Endothelial cell (in vitro differentiated cells): ENCODE measurements at places on chromosomes 4 and X.

- no peak for DNase-seq
Observed at GRCh38 chrX:14361435-14361834, 167.9 kb upstream of the GLRA2 start.

DNA sequence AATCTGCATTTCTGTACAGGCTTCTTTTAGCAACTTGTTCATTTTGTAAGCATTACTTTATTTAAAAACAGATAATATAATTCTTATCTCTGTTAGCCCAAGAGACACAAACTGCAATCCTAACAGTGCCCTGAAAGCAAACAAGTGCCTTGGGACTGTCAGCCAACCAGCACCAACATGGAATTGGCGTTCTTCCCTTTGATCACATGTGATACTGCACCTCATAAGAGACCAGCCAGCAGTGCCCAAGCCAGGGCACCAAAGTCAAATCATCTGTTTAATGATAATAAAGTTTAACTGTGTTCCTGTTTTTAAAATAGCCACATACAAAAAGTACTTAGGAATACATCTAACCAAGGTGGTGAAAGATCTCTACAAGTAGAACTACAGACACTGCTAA lies 223.2 kb downstream of the PRDM5 start:
- no peak for DNase-seq

DNA sequence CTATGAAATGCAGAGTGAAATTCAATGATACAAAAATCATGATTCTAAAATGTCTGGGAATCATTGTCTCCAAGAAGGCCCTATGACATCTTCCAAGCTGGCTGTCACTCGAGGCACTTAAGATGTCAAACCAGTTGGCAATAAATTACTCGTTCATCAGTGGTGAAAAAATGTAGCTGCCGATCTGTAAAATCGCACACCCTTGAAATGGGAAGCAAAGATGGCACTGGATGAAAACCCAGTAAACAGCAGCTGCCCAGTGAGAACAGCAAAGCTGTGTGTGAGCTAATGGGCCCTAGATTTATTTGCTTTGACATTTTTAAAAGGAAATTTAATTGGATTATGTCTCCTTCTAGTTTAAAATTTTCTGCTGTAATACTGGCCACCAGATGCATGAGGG lies 181.9 kb upstream of the NDP start:
- no peak for DNase-seq

GRCh38 chr4:92305878-92306520 lies 2.2 kb downstream of the GRID2 start:
- peak; percentile 34 for DNase-seq

GRCh38 chr4:86818211-86818610 lies 31.0 kb downstream of the SLC10A6 start:
- no peak for DNase-seq

DNA sequence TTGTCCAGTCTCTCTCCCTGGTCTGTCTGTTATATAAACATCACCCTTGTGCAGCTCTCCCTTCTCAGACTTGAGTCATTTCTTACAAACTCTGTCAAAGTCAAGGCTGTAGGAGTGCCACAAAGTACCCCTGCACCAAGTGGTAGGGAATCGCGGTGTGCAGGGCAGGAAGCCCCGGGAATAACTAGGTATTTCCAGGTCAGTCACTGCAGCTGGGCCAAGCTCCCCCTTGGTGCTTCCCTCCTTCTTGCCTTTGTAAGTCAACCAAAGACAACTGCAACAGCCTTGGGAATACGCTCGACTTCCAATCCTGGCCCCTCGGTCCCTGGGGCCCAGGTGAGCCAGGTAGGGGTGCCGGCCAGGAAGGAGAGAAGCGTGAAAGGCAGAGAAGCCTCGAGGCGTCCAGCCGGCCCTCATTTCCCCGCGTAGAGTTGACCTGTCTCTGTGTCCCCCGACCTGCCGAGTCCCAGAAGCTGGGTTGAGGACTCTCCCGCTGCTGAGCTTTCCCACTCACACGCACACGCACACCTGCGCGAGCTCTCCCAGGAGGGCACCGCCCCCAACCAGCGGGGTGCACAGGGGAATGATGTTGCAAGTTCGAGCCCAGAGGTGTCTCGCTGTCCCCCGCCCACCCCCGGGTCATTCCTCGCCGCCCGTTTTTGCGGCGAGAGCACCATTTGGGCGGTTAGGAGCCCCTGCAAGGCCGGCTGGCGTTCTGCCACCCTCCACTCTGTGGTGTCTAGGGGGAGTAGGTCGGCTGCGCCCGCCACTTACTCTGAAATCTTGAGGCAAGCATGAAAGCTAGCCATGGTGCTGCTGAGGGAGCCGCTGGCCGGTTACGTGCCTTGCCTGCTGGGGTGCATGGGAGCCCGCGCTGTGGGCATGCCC lies 22.8 kb upstream of the KIAA1210 start:
- DNase-seq: no peak

GRCh38 chr4:166839615-166840251 lies 394.6 kb downstream of the SPOCK3 start:
- DNase-seq: no peak

DNA sequence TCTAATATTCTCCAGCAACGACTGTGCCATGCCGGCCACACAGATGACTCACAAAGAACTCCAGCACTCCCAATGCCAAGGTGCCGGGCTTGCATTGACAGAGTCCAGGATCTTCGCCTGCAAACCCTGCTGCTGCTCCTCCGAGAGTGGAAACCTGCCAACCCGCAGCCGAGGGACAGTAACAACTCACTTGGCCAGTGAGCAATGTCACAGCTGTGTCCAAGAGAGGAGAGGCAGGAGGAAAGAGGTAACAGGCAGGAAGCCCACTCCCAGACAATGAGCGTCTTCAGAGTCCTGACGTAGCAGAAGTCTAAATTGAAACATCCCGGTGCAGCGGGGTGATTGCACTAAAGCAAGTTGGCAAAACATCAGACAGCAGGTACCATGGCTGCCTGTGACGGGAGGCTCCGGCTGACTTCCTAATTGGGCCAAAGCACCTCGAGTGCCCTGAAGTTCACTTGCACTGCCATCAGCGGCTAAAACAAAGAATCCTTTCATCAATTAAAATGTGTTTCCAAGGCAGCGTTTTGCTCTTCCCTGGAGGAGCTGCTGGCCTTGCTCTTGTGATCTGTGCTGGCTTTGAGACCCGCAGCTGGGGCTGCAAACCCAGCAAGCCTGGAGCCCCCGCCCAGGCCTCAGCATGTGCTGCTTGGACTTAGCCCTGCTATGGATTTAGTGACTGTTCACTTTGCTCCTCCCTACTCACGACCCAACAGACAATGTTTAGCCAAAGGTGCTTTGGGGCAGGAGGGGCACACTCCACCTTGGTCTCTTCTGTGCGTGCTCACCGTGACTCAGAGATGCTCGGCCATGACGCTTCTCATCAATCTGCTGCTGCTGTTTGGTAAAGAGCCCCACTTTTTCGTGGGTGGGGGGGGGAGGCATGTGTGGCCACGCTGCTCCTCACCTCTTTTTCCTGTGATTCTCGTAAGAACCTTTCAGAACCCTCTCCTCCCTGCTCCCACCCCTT lies 36.5 kb downstream of the DCTD start:
- no peak for DNase-seq

DNA sequence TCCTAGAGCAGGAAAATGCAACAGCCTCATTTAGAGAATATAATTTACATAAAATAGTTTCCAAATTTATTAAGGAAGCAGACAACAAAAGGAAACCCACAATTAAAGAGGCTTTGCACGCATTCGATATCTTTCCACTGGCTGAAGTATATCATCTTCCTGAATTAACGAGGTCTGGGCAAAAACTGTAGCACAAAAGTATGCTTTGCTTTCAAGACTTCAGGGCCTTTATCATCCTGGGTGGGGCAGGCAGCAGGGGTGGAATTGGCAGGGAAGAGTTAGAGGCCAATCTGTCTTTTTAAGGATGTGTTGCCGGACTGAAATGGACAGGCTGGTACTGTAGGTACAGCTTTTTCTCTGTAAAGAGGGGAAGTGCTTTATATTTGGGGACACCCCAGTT lies 17.0 kb upstream of the STX18 start:
- no peak for DNase-seq

DNA sequence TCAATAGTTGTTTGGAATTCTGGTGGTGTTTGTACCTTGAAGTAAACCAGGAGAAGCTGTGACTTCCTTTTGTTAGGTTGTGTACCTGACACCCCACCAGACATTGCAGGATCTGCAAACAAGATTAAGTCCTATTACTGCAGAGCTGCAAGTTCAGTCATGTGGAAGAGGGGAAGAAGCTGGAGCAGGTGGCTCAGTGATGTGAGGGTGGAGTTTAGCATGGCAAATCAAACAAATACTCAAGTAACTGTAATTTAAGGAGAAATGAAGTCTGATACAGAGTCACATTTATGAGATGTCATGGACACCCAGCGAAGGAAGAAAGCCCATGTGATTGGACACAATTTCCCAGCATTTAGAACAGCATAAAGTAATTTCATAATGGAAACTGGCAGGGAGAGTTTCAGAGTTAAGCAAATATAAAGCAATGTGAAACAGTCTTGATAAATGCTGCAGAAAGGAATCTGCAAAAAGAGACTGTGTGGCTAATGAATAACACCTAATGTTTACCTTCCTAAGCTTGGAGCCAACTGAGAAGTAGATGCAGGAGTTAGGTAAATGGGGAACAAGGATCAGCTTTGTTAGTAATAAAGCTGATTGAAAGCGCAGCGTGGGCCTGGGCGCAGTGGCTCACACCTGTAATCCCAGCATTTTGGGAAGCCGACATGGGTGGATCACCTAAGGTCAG lies 249.1 kb downstream of the GBA3 start:
- DNase-seq: no peak

- no peak for DNase-seq
Observed at GRCh38 chr4:66330125-66330524, 659.8 kb upstream of the EPHA5 start.

DNA sequence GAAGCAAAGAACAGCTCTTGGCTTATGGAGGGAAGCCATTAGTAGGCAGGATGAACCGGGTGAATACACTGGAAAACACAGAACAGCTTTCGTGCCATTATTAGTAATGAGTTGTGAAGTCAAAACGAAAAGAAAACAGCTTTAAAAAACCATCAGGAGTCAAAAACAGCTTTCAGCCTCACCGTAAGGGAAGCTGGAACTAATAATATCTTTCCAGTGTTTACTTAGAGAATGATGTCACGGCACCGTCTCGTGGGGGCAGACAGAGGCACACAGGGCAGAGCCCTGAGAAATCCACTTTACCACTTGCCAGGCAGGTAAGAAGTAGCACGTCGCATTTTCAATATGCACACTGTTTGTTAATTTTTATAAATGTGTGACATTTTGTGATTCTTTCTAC lies 37.9 kb upstream of the HMX1 start:
- DNase-seq: no peak

DNA sequence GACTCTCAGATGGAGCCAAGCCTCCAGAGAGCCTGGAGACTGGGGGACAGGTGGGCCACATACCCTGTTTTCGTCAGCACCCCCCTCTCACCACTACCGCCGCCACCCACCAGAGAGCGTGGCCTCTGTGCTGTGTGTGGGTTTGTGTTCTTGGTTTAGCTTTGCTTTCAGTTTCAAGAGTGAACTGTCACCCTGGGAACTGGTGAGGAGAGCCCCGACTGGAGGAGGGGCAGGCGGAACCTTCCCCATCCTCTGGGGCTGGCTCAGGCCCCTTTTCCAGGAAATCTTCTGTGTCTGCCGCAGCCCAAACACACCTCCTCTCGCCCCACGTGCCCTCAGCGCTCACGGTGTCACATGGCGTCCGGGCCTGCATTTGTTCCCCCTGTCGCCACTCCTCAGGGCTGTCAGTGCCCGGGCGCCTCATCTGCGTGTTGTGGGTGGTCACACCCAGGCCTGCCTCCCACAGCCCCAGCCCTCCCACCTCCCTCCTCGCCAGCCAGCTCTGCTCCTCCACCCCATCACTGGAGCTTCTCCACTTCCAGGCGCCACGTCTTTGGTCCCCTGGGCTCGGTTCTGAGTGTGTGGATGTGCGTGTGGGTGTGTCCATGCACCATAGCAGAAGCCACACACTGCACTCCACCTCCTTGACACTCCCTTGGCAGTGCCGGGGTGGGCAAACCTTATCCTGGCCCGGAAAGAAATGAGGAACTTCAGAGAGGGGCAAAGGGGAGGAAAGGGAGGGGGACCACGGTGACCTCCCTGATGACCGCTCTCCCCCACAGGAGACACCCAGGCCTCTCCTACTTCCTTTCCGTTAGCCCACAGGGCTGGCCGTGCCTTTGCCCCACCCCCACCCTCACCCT lies 27.8 kb downstream of the ELF4 start:
- DNase-seq: no peak

- DNase-seq: no peak
Observed at GRCh38 chrX:133346026-133346425, 69.3 kb downstream of the GPC4 start.

GRCh38 chrX:53718073-53718472 lies 31.6 kb upstream of the HUWE1 start:
- DNase-seq: no peak

- no peak for DNase-seq
Observed at GRCh38 chr4:185394568-185395237, 1.0 kb downstream of the LRP2BP start.

DNA sequence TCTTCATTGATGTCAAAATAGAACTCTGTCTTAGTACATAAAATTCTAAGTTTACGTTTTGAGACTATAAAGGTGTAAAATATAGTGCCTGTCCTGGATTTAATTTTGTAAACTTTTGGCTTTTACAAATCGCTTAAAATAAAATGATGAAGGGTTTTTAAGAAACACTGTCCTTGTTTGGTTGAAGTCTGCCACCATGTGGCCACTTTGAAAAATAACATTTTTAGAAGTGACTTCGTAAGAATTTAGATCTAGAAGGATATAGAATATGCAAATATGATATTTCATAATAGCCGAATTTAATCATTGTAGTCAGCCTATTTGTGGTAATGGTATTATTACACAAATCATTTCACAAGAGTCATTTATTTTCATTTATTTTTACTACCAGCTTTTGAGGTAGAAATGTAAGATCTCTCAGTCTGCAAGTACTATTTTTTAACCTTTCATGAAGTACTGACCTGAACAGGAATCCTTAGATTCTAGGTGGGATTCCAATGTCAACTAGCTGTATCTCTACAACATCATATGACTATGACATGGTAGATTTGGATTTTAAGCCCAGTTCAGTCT lies 31.0 kb upstream of the FAT4 start:
- no peak for DNase-seq

DNA sequence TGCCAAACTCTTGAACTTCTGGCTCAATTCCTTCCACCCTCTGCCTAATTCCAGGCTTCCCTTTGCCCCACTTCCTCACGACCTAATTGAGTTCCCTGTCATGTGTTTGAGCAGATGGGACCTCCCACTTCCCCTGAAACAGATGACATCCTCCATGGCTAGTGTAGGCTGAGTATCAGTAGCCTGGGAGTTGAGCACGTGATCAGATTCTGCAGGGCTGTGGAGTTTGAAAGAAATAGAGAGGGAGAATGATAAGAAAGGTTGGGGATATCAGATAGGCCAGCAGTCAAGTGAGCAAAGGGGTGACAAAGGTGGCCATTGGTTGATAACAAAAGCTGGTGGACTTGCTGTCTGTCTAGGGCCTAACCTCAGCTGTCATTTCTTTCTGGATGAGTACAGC lies 18.8 kb upstream of the NWD2 start:
- no peak for DNase-seq

GRCh38 chr4:184102488-184102887 lies 115.2 kb downstream of the ENPP6 start:
- no peak for DNase-seq
